ENCODE measurements at places on chromosomes 12 and 14. TPM values are rescaled to one million over a fixed set of nuclear protein-coding genes. Genes with fewer than 3 reads are reported as not detected.

DNA sequence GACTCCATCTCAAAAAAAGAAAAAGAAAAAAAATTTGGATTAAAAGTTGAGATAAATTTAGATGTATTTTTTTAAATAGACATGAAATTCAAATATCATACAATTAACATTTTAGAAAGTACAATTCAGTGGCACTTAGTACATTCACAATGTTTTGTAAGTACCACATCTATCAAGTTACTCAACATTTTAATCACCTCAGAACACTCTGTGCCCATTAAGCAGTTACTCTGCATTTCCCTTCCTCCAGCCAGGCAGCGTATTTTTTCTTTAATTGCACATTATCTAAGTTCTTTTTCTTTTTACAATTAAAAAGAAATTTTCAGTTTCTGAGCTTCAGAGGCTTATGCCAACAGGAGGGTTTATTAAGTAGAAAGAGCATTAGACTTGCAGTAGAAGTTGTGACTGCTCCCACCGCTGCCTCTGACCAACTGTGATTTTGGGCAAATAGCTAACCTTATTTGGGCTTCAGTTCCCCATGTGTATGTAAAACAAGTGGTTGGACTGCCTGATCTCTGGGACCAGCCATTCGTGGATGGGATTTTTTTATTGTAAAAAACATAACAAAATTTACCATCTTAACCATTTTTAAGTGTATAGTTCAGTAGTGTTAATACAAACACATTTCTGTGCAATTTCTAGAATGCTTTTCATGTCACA lies 65.7 kb downstream of the WNK1 start:
- DNase-seq = no peak

GRCh38 chr12:23238190-23238589 lies 613.2 kb downstream of the ETNK1 start:
- no peak for DNase-seq

- no peak for DNase-seq
These were observed 7.4 kb downstream of the ACOT2 start for GRCh38 chr14:73576391-73576790.

GRCh38 chr12:12590961-12591360 lies 20.7 kb upstream of the CREBL2 start:
- no peak for DNase-seq

- DNase-seq = no peak
These were observed 5.4 kb downstream of the LMO3 start for GRCh38 chr12:16600525-16600924.

DNA sequence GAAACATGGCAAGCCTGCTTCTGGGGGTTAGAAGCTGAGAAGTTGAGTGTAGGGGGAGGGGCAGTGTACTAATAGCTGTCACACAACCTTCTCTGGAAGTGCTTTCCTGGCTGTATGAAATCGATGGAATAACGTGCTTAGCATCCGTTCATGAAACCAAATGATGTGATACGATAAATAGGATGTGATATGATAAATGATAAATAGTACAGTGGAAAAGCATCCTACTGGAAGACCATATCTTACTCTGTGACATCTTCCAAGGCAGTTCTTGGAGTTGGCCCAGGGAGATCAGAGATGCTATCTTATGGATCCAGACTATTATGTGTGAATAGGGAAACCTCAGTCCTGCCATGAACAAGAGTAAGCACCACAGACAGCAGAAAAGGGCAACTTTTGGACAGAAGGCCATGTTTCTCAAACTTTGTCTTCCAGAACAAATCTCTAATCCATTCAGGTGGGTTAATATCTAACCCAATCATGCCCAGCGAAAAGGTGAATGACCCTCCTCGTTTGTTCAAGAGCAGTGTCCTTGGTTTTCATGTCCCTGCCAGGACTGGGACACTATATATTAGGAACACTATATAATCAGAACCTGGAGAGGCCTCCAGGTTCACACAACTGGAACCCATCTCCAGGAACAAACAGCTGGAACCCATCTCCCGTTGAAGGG lies at the start of gene ANG:
TSS of gene ANG (plus strand) at position 598 of the 673 bp plus-strand sequence. CDS start 4,801 bp downstream, outside the sequence.
- no peak for DNase-seq

GRCh38 chr14:93857081-93857480 lies 68.8 kb upstream of the PRIMA1 start:
- DNase-seq = no peak

DNA sequence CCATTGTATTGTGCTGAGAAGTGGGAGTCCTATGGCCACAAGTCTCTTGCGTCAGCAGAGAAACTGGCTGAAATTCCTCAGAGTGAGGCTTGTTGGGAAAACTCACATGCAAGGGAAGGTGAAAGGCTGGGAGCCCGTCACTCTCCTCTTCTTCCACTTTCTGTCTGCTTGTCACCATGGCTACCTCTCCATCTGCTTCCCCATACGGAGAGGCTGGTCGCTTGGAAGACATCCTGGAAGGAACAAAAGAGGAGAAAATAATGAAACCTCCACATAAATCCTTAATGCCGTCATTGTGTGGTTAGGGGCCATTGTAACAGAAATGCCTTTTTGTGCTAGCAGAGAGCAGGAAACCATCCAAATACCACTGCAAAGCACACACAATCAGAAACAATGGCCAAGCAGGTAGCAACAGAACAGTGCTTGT lies 53.7 kb downstream of the SOX5 start:
- DNase-seq = no peak

The OTOGL gene
- total RNA-seq = 0.32 TPM

The CCDC177 gene
- total RNA-seq = not detected
